ENCODE measurements at places on chromosomes 2 and 18. TPM values are rescaled to one million over a fixed set of nuclear protein-coding genes. Genes with fewer than 3 reads are reported as not detected.

RTP5 gene
- not detected for total RNA-seq

NT5C1B gene
- not detected for total RNA-seq

PARD6G gene
- 2.9 TPM for total RNA-seq

PFN4 gene
- 1.8 TPM for total RNA-seq

DNAJC5G gene
- not detected for total RNA-seq

FAHD2B gene
- total RNA-seq: 9.6 TPM

ACVR1C gene
- 0.09 TPM for total RNA-seq

HAAO gene
- 14.8 TPM for total RNA-seq

NRP2 gene
- 19.9 TPM for total RNA-seq

PRSS56 gene
- total RNA-seq: 2.6 TPM

TSPYL6 gene
- 0.04 TPM for total RNA-seq

ITPRIPL1 gene
- total RNA-seq: 4.4 TPM

HOXD1 gene
- total RNA-seq: 0.71 TPM

TLX2 gene
- not detected for total RNA-seq

ABCG8 gene
- total RNA-seq: not detected

TCF4 gene
- total RNA-seq: 167 TPM

SERPINB4 gene
- not detected for total RNA-seq

PAX8 gene
- total RNA-seq: 0.44 TPM

ZBTB7C gene
- total RNA-seq: 3.2 TPM

CTLA4 gene
- total RNA-seq: 0.31 TPM

TGFA gene
- total RNA-seq: 0.44 TPM

KLHL30 gene
- 16.2 TPM for total RNA-seq

ZSWIM2 gene
- not detected for total RNA-seq

DTNA gene
- total RNA-seq: 74.7 TPM

COBLL1 gene
- 7.0 TPM for total RNA-seq

TXNDC2 gene
- total RNA-seq: 0.04 TPM

FHL2 gene
- total RNA-seq: 27.5 TPM

LYG1 gene
- total RNA-seq: 1.9 TPM

TUBA3E gene
- total RNA-seq: not detected

VIT gene
- total RNA-seq: 9.6 TPM

RGPD4 gene
- total RNA-seq: 0.04 TPM

ATP5F1A gene
- total RNA-seq: 597 TPM

GLI2 gene
- total RNA-seq: 6.2 TPM

DNAH6 gene
- total RNA-seq: 0.18 TPM
